ENCODE measurements at places on chromosomes 6 and 20.

- DNase-seq = no peak
Measured at GRCh38 chr6:65667916-65668656, 38.9 kb downstream of the EYS start.

DNA sequence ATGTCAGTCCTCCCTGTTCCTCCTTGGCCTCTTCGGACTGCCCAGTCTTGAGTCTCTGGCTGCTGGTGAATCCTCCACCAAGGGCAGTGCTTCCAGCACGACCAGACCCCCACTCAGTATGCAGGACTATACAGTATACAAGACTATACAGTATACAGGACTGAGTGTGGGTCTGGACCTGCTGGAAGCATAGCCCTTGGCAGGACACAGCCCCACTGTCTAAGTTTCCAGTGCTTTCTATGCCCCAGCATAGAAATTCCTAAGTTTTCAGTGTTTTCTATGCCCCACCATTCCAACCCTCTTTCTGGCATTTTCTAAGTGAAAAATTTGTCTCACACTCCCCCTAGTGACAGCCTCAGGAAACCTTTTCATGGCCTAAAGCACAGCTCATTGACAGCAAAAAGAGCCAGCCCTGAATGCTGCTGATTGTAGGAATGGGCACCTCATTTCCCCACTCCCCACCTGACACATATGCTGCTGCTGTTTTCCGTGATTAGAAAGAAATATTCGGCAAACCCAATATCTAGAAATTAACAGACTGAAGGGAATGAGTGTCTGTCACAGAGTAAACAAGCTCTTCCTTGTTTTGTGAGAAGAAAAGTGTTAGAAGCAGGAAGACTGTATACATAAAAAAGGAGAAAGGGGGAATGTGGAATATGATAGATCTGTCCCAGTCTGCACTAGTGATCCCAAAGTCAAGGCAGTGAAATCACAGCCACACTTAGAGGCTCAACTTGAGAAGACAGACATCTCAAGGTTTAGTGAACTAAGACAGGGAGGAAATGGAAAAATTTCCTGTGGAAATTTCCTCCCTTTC lies 206.9 kb downstream of the IBTK start:
- DNase-seq = no peak

- no peak for DNase-seq
Measured at GRCh38 chr6:24489470-24489869, at the start of gene GPLD1. TSS of gene GPLD1 (minus strand) at chr6:24489578. CDS start at chr6:24489511, 67 bp downstream.

DNA sequence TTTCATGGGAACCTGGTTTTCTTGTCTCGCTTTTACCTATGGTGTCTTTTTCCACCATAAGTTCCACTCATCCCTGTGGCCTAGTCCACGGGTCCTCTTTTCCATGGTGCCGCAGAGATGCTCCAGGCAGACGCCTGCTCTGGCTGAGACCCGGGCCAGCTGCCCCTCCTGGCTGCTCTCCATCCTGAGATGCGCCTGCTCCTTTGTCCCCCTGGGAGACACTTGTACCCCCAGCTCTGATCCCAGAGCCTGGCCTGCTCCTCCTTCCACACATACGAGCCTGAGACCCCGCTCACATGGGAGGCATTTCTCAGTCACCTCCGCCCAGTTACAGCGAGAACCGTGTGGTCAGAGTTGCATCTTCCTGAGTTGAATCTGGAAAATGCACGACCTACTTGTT lies 29.6 kb downstream of the RNASET2 start:
- DNase-seq = no peak

DNA sequence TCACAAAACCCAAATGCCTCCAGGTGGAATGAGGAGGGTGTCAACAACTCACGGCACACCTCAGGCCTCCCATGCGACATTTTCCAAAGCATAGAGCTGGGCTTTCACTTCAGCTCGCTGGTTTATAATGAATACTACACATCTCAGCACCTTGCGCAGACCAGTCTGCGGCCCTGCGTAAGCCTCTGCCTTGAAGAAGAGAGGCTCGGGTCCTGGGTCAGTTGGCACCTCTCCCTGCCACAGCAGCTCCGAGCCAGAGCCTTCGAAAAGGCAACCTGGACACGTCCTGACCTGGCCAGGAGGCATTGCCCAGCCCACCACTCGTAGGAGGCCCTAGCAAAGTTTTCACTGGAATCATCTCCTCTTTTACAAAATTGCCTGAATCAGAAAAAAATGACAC lies 183.0 kb upstream of the AFDN start:
- no peak for DNase-seq
